ENCODE measurements at places on chromosomes 13 and 19.

GRCh38 chr19:50506700-50507099, 4.3 kb downstream of the JOSD2 start:
- DNase-seq, result no peak

GRCh38 chr19:47269596-47269995, 5.1 kb upstream of the INAFM1 start:
- DNase-seq, result no peak

DNA sequence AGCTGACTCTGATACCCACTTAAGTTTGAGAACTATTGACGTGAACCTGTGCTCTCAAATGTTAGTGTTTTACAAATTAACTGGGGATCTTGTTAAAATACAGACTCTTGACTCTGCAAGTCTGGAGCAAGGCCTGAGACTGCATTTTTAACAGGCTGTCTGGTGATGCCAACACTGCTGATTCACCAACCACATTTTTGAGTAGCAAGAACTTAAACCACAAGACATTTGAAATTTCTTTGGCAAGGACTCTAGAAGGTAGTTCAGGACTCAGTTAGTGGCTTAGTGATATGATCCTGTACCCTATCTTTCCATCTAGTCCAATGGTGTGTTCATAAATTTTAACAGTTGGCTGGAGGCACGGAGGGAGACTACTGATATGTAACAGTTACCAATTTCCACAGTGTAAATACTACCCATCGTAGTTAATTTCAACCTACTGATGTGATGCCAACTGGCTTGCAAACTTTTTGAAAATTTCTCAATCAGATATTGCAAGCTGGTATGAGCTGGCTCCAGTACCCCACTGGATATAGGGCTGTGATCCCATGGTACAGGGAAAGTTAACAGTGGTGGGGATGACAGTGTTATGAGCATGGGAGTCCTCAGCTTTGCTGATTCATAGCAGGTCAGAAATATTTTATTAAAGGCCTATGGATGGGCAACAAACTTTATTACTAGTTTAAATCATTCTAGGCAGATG, 255.1 kb downstream of the TBC1D4 start:
- DNase-seq, result peak; percentile 93

- peak; percentile 30 for DNase-seq
Measured at GRCh38 chr13:98478189-98479129, 98.4 kb downstream of the STK24 start.

GRCh38 chr13:98097749-98098148, 45.1 kb upstream of the FARP1 start:
- DNase-seq, result no peak

- no peak for DNase-seq
Measured at GRCh38 chr13:100962585-100962984, 288.0 kb upstream of the TMTC4 start.

DNA sequence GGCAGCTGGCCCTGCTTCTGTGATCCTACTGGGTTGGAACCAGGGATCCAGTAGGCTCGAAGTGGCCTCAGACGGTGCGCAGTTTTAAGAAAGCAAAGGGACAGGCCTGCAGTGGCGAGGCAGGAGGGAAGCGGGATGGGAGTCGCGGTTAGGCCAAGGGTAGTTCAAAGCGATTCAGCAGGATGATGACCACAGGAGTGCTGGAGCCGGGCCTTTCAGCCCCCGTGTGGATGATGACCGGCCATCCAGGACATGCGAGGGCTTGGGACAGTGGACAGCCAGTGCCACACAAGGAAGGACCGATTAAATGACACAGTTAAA, 854 bp downstream of the RNASEH2B start:
- peak; percentile 37 for DNase-seq

DNA sequence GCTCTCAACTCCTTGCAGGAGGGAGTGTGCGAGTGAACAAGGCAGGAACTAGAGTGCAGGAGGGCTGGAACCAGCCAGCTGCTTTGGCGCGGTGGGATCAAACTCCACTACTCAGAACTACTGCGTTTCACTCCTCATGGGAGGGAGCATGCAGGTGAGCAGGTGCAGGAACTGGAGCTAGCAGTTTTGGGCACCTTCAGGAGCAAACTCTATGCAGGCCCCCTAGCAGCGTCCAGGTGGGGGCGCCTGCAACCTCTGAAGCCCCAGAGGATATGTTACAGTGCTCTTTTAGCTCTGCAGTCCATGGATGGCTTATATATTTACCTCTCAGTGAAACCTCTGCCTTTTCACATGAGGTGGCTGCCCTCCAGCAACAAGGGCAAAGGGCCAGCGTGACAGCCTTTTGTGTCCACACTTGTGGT, 1303.4 kb downstream of the PCDH9 start:
- DNase-seq, result no peak

DNA sequence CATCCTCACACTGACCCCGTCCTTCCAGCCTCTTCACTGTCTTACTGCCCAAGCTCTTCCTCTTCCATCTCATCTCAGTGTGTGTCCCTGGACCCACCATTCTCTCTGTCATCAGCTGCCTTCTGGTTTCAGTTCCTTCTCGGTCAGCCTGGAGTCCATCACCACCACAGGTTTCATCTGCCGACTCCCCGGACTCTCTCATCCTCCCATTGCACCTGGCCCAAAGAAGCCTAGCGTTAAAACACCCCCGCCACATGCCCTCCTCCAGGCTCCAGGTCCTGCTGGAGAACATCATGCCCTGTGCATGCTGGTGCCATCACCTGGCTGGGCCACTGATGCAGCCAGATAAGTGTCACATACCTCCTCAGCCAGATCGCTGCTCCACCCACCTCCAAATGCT, 122.1 kb upstream of the GPR12 start:
- no peak for DNase-seq

DNA sequence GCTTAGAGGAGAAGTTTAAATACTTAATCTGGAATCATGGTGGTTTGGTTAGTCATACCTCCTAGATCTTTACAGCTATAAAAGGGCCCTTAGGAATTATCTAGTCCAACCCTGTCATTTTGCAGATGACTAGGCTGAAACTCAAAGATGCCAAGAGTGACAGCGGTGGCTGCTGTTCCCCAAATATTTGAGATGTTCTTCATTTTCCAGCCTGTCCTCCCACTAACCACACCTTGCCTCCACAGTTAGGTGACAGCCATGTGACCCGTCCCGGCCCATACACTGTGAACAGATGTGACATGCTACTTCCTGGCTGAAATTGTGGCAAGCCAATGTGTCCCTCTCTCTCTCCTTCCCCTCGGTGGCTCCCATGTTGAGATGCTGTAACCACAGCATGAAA, 225.5 kb upstream of the IPO5 start:
- DNase-seq, result no peak

DNA sequence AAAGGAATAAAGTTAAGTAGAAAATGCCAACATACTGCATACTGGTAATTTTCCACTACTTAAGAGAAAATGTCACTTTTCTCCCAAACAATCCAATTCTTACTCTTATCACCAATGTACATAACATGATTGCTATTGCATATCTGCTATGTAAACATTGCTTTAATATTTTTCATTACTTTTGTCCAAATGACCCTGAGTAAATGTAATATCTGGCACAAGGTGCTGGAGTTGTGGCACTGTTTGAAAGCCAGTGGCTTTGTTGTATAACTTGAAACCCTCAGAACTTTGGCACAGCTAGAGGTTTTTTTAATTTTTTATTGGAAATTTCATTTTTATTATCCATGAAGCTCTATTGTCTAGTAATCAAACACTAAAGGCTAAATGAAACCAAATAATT, 45.7 kb upstream of the SPRY2 start:
- DNase-seq, result no peak

DNA sequence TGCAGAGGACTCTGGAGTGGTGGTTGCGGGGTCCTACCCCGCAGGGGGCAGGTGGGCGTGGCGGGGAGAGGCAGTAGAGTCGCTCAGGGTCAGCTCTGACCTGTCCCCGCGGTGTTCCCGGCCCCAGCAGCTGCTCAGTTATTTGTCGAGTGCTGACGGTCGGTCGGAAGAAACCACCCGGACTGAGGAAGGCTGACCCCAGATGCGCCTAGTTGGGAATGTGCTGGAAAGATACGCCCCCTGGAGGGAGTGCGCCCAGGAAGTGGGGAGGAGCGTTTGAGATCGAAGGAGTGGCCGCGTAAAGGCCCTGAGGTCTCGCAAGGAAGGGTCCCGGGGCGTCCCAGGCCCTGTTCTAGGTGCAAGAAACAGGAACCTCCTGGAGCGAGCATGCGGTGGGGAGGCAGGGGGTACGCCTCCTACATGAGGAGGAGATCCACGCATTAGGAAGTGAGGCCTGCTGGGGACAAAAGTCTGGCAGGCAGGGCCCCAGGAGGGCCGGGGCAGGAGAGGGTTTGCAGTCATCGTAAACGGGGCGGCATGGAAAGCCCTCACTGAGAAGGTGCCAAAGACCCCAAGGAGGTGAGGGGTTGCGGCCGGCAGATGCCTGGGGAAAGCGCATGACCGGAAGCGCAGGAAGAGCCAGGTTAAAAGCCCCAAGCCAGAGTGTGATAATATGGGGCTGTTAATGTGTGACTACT, 9.2 kb downstream of the CCDC8 start:
- no peak for DNase-seq

DNA sequence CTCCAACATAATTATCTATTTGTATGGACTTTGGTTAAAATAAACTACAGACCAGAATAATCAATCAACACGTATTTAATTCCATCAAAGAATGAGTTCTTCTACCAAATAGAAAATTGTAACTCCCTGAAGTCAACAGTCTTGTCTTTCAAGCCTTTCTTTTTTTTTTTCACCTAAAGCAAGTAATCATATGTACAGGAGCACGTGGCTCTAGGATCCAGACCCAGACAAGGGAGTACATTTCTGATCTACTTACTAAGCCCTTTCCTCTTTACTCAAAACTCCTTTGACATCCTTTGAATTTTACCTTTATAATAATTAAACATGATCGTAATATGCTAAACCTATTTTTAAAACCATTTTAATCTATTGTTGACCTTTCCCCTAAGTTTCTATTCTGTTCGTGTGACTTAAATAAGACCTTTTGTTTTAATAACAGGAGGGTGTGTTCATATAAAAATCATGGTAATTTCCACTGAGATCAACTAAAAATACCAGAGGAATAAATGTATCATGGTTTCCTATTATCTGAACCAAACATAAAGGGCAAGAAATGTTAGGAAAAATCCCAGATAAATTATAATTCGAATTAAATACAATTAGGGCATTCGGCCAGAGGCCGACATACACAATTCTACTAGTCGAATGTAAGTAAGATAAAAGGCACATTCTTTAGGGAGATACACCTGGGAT, 1.7 kb downstream of the SLC7A1 start:
- no peak for DNase-seq

DNA sequence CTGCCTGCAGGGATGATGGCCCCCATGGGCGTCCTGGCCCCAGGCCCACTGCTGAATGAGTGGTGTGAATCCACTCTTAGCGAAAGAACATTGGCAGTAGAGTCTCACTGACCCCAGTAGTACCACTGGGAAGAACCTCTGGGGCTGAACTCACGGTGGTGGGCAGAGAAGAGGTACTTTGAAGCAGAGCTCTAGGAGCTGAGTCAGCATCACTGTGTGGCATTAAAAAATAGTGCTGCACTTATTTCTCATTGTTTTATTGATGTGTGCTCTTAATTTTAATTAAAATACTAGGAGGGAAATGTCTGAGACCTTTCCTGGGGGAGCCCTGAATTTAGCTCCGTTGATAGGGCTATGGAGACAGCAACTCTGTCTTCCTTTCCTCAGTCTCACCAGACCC, 61.3 kb downstream of the CBY2 start:
- DNase-seq, result no peak

- no peak for DNase-seq
Measured at GRCh38 chr19:16018106-16018755, 58.1 kb upstream of the TPM4 start.

- DNase-seq, result no peak
Measured at GRCh38 chr19:48496959-48497727, 14.5 kb downstream of the LMTK3 start.

GRCh38 chr19:17385878-17386611, 8.0 kb downstream of the CCDC194 start:
- DNase-seq, result peak; percentile 65

GRCh38 chr19:33812388-33813330, 16.0 kb downstream of the KCTD15 start:
- DNase-seq, result no peak

- DNase-seq, result no peak
Measured at GRCh38 chr19:42524250-42524649, 4.0 kb downstream of the CEACAM1 start.

- no peak for DNase-seq
Measured at GRCh38 chr13:33272531-33273124, 12.9 kb downstream of the STARD13 start.

GRCh38 chr19:12564016-12564664, 12.9 kb upstream of the ZNF564 start:
- DNase-seq, result peak; percentile 91

DNA sequence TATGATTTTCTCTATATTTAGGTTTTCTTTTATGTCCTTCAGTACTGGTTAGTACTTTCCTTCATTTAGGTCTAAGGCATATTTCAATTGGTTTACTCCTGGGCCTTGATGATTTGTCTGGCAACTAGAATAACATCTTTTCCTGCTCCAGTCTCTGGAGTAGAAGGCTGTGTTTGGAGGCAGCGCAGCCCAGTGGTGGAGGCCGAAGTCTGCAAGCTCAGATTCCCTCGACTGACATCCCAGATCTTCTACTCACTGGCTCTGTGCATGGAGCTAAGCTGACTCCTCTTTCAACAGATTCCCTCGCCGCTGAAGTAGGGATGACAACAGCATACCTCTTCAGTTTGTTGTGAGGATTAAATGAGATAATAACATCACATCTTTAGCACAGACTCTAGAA, 141.0 kb downstream of the RAP2A start:
- DNase-seq, result peak; percentile 80

DNA sequence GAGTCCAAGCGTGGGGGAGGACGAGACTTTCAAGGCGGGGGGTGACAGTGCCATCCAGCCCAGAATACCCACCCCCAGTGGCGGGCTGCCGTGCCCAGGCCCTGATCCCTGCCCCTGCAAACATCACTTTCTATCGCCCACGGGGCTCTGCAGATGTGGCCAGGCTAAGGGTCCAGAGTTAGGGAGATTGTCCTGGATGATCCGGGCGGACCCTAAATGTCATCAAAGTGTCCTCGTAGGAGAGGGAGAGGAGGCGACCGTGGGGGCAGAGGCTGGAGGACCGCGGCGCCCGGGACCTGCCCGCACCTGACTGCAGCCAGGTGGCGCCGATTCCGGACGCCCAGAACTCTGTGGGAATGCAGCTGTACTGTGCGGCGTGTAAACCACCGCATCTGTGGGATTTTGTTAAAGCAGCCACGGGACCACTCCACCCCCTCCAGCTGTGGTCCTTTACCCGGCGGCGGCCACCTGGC, 32.4 kb downstream of the GJA3 start:
- no peak for DNase-seq

DNA sequence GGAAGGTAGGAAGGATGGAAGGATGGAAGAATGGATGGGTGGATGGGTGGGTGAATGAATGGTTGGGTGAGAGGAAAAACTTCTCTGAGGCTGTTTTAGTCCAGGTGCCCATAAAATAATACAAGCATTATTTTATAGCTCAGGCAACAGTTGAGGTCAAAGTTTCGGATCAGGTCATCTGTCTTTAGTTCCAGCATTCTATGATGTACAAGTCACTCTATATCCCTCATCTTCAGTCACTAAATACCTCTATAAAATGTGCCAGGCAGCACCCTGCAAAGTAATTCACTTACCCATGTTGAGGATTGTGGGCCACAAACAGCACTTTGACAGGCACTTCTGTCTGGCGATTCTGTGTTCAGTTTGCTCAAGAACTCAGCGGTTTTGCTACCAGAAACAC, 66.0 kb downstream of the EPSTI1 start:
- DNase-seq, result no peak

GRCh38 chr13:84739021-84739420, 856.7 kb upstream of the SLITRK1 start:
- no peak for DNase-seq

GRCh38 chr19:406971-407510, 1.9 kb downstream of the C2CD4C start:
- DNase-seq, result no peak

All from choroid plexus epithelial cell (primary cell).